ENCODE measurements at places on chromosomes 12 and 14.

- no peak for DNase-seq
Observed at GRCh38 chr12:89880690-89881350, 172.2 kb upstream of the ATP2B1 start.

DNA sequence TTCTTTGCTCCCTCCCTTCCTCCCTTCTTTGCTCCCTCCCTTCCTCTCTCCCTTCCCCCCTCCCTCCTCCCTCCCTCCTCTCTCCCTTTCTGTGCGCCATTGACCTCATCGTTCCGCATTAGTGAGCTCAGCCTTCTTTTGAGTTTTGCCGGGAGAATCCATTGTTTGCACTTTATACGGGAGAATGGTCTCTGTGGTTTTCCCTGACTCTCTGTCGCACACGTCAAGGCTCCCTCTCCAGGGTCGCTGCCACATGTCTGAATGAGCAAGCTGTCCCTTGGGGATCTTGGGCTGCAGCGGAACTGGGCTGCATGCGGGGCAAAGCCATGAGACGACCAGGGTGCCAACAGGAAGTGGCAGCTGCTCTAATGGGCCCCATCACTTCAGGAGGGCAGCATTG lies 118.5 kb downstream of the GLT1D1 start:
- DNase-seq = no peak

GRCh38 chr12:53870117-53870516 lies 68.5 kb upstream of the HOXC13 start:
- no peak for DNase-seq

GRCh38 chr14:103361867-103362266 lies 23.3 kb upstream of the MARK3 start:
- no peak for DNase-seq

DNA sequence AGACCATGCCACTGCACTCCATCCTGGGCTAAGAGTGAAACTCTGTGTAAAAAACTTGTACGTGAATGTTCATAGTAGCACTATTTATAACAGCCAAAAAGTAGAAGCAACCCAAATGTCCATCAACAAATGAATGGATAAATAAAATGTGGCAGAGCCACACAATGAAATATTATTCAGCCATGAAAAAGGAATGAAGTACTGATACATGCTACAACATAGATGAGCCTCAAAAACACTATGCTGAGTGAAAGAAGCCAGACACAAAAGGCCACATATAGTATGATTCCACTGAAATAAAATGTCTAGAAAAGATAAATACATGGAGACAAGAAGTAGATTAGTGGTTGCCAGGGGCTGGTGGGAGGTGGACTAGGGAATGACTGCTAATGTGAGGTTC lies 72.8 kb downstream of the KSR2 start:
- DNase-seq = no peak

GRCh38 chr12:21054334-21054733 lies 76.7 kb upstream of the SLCO1B1 start:
- DNase-seq = no peak

- DNase-seq = no peak
Observed at GRCh38 chr14:56073799-56074198, 44.4 kb upstream of the PELI2 start.

- DNase-seq = no peak
Observed at GRCh38 chr14:76917745-76918255, 91.6 kb downstream of the LRRC74A start.

- DNase-seq = no peak
Observed at GRCh38 chr12:586318-587071, 76.8 kb downstream of the NINJ2 start.

DNA sequence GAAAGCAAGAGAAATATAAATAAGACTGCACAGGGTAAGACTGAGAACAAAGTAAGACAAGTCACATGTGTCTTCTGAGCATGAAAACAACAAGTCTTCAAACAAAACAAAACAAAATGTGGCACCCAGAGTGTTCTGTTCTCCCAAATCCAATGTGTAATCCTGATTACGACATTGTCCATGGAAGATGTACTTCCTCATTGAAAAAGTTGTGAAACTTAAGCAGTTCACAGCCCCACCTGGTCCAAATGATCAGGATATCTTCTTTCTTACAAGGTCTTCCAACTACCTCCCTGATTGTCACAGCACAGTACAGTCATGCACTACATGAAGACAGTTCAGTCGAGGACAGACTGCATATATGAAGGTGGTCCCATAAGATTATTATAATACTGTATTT lies 23.3 kb upstream of the NEK9 start:
- no peak for DNase-seq

DNA sequence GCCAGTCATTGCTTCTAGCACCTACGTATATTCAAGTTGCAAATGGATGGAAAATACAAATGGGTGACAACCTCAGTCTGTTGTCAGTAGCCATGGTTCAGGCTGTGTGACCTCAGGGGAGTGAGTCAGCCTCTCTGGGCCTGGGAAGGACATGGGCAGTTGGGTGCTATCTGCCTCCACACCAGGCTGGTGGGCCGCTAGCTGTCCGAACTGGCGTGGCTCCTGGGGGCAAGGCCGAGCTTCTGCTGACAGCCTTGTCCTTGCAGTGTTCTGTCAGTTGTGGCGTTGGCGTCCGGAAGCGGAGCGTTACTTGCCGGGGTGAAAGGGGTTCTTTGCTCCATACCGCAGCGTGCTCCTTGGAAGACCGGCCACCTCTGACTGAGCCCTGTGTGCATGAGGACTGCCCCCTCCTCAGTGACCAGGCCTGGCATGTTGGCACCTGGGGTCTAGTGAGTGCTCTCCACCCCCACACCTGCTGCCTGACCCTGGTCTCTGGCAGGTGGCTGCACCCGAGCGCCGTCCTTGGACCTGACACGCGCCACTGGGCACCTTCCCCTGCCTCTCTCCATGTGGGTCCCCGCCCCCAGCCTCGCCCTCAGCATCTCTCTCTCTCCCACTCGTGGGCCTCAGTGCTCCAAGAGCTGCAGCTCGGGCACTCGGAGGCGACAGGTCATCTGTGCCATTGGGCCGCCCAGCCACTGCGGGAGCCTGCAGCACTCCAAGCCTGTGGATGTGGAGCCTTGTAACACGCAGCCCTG lies 17.1 kb downstream of the PAPLN start:
- no peak for DNase-seq

Measured in stimulated activated CD4-positive, alpha-beta T cell treated with anti-CD3 and anti-CD28 coated beads, TNF-alpha, amount 100 ng/mL, for 4 hours (primary cell).